ENCODE measurements at places on chromosomes 1 and 21. TPM values are rescaled to one million over a fixed set of nuclear protein-coding genes. Genes with fewer than 3 reads are reported as not detected.
A peak's percentile ranks its signal among the peaks of the same experiment; 100 is the strongest.

Gene SPRR2E
- not detected for total RNA-seq

Gene SH2D2A
- 2.1 TPM for total RNA-seq

Gene SPRR1A
- total RNA-seq, result not detected

Gene CTSS
- 42.6 TPM for total RNA-seq

Gene NTMT2
- not detected for total RNA-seq

Gene ZNF683
- not detected for total RNA-seq

Gene S100A16
- 0.33 TPM for total RNA-seq

Gene CSF1
- not detected for total RNA-seq

Gene PPFIA4
- 2.7 TPM for total RNA-seq

Gene HOOK1
- not detected for total RNA-seq

Gene GNAT2
- 1.3 TPM for total RNA-seq

Gene FMN2
- total RNA-seq, result not detected

GRCh38 chr1:80217377-80217986 is 1211.0 kb upstream of the ADGRL4 start:
- peak; percentile 0 for DNase-seq

DNA sequence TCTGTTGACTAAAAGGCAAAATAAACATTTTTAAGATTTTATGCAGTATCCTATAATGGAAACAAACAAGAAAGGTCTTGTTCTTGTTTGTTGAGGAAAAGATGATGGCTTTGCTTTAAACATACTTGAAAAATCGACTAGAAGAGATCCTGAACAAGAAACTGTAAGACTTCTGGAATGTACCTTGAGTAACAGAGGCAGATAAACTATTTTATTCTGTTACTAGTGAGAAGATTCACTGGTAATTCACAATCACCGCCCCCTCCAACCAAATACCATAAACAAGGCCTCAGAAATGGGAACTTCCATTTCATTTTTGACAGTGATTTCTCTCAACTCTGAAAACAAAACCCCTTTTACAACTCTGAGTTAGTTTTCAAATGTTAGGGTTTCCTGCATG is 18.1 kb downstream of the TSEN15 start:
- DNase-seq, result no peak

DNA sequence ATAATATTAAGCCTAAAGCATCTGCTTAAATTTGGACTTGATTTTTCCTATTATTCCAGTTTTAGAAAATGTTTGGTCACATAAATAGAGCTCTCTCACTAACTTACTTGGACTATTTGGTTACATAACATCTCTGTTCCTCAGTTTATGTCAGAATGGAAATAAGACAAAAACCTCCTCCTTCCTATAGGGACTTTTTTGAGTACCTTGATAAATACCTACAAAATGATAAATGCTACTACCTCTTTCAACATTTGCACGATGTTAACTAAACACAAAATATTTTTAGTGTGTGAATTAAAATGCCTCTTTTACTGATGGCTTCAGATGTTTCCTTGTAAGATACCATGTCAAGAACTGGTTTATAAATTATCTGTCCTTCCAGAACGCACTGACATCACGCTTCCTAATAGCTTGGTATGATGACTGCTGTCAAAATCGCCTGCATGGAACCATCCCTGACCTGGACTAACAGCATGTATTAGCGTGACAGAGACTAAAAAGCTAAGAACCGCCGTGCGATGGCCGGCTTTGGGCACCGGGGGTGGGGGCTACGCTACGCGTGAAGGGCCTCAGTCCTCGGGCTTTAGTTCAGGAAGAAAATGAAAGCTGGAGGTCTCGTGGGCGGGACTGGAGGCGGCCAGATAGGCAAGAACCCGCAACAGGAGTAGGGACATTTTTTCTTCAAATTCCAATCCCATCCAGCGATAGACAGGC is 133.2 kb upstream of the BARHL2 start:
- DNase-seq, result no peak

DNA sequence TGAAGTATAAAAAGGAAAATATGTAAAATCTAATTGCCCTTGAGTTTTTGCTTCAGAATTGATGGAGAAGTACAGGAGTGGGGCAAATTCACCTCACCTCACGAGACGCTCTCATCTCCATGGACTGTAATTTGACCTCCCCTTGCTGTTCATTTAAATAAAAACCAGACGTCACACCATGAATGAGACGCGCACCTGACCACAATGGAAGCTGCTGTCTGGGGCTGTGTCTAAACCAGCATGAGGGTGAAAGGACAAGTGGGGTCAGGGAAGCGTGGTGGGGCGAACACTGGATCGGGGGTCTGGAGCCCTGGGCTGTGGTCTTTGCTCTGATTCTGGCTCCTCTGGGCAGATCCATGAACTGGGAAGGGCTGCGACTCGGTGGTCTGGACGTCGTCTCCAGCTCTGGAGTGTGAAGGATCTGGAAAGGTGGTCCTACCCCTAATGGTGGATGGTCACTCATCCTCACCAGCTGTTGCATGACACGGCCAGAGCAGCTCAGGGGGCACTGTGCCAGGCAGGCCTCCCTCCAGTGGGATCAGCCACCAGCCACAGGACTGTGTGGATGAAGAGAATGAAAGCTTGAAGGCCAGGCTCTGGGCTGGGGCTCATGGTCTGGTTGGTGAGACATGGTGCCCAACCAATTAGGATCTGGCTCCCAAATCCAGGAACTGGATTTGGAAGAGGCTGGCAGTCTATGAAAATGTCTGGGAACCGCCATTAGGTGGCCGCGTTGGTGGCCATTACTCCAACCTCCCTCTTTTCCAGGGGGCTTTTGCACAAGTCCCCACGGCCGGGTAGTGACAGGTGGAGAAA is 728.6 kb downstream of the PTPRU start:
- DNase-seq, result no peak

DNA sequence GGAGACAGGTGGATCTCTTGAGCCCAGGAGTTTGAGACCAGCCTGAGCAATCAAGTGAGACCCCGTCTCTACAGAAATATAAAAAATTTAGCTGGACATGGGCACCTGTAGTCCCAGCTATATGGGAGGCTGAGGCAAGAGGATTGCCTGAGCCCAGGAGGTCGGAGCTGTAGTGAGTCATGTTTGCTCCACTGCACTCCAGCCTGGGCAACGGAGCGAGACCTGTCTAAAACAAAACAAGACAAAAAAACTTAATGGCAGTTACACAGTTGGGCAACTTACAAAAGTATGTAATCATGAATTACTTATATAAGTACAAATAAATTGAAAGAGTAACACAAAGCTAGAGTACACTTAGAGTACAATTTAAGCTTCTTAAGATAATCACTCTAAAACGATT is 25.2 kb downstream of the RC3H1 start:
- peak; percentile 22 for DNase-seq

GRCh38 chr1:13753636-13754402 is 53.8 kb downstream of the PRDM2 start:
- DNase-seq, result no peak

GRCh38 chr21:36877741-36878140 is 88.7 kb downstream of the HLCS start:
- no peak for DNase-seq

DNA sequence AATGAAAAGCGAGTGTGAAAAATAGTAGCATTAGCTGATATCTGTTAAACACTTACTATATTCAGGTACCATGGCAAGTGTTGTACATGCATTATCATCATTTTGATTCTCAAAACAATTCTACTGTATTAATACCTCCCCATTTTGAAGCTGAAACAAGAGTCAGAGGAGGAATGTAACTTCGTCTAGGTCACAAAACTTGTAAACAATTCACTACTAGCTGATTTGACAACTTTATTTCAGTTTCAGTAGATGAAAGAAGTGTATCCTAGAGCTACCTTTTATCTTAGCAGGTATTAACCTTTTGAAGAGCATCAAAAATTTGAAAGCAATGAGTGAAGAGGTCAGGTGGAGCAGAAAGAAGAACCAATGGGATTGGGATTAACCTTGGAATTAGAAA is 1.6 kb downstream of the CD84 start:
- no peak for DNase-seq

- DNase-seq, result no peak
These were observed 15.7 kb upstream of the WDTC1 start for GRCh38 chr1:27218736-27219135.

DNA sequence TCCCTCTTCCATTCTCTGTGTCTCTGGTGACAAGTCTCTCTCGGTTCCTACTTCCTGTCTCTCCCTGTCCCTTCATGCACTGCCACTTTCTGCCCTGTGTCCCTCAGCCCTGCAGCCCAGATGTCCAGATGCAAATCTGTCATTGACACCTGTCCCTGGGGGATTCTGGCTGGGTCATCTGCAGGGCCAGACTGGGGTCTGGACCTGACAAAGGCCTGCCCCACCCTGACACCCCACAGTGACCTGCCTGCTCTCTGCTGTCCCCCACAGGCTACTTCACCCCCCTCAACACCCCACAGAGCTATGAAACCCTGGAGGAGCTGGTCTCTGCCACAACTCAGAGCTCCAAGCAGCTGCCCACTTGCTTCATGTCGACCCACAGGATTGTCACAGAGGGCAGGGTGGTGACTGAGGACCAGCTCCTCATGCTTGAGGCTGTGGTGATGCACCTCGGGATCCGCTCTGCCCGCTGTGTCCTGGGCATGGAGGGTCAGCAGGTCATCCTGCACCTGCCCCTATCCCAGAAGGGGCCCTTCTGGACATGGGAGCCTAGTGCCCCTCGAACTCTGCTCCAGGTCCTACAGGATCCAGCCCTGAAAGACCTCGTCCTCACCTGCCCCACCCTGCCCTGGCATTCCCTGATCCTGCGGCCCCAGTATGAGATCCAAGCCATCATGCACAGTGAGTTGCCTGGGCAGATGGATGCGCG is 7.2 kb downstream of the THEMIS2 start:
- DNase-seq, result no peak

DNA sequence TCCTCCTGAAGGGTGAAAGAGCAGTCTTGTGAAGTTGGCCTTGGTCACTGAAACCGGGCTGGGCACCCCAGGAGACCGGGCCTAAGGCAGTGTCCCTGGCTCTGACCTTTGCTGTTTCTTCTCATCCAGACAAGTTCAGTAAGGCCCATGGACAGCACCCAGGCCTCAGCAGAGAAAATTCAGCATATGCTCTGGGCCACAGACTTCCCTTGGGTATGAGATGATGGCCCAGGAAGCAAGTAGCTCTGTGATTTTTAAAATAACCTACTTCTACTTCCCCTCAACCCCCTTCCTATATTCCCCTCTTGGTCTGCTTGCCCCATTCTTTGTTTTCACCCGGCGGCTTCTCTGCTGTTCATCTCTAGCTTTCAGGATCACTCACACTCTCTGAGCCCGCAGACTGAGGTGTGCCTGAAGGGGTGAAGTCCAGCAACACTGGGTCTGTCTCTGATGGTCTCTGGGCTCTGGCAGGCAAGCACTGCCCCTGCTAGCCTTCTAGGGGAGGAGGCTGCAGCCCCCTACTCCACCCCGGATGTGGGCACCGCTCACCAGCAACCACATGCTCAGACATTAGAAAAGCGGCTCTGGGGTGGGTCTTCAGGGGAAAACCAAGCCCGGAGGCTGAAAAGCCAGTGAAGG is 2.9 kb upstream of the GPR25 start:
- peak; percentile 18 for DNase-seq

DNA sequence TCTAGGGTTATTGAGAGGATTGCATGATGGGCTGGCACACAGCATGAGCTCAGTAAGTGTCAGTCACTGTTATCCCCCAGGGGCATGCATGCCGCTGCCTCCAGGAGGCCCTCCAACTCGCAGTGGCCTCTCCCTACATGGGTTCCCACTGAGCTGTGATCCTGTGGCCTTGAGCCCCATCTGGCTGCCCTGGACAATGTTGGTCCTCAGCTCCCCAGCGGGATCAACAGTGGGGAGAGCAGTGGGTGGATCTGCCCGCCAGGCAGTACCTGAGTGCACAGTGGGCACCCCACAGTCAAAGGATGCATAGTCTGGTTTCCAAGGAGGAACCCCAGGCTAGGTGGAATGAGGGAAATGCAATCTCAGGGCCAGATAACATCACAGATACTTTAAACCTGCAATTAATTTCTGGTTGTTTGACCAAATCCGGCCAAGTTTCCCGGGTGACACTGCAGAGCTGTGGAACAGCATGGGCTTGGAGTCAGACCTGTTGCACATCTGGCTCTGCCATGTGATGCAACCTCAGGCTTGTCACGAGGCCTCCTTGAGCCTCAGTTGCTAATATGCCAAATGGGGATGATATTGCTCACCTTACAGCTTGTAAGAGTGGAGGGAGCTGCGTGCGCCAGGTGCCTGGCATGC is 9.3 kb downstream of the PADI3 start:
- no peak for DNase-seq

- no peak for DNase-seq
These were observed 1.7 kb upstream of the FRRS1 start for GRCh38 chr1:99768104-99768503.

DNA sequence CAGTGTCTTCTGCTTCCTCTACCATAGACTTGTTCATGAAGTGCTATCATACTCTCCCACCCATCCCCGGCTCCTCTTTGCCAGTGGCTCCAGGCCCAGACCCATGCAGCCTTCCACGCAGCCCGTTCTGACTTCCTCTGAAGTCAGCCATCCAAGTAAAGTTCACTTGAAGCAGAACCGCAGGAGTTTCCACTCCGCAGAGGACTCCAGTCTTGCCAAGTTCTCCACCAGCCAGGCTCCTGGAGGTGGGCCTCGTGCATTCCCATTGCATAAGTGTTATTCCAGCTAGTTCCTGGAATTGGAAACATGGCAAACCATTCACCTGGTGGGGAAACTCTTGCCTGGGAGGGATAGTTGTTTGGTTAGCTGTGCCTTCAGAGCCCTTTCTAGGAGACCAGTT is 185.1 kb downstream of the PLPP3 start:
- DNase-seq, result no peak

DNA sequence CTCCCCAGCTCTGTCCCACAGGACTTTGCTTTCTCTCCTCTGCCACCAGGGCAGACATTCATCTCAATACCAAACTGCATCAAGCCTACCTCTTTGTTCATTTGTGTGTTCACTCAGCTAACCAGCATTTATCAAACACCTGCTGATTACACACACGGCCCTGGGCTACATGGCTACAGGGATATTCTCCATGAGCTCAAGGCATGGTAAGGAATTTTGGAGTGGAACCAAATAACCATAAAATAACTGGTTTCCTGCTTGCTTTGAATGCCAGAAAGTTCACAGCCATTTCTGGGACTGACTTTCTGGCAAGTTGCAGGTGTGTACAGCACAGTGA is 54.6 kb downstream of the LDLRAD2 start:
- DNase-seq, result no peak

- no peak for DNase-seq
These were observed 302.8 kb upstream of the ADAMTS5 start for GRCh38 chr21:27269644-27270043.

- no peak for DNase-seq
These were observed 1.1 kb downstream of the RASAL2 start for GRCh38 chr1:178094739-178095645.
